ENCODE measurements at places on chromosomes 2 and 18.
A peak's percentile ranks its signal among the peaks of the same experiment; 100 is the strongest.

DNA sequence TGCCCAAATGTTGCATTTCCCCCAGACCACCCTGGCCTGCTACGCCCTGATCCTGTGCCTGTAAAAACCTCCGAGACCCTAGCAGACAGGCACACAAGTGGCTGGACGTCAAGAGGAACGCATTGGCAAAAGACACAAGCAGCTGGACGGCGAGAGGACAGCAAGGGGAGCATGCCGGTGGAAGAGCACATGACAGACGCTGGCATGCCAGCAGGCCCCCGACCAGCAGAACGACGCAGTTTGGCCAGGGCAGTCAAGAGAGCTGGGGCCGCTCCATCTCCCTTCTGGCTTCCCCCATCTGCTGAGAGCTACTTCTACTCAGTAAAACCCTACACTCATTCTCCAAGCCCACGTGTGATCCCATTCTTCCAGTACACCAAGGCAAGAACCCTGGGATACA lies 42.1 kb downstream of the SAP130 start:
- no peak for DNase-seq

DNA sequence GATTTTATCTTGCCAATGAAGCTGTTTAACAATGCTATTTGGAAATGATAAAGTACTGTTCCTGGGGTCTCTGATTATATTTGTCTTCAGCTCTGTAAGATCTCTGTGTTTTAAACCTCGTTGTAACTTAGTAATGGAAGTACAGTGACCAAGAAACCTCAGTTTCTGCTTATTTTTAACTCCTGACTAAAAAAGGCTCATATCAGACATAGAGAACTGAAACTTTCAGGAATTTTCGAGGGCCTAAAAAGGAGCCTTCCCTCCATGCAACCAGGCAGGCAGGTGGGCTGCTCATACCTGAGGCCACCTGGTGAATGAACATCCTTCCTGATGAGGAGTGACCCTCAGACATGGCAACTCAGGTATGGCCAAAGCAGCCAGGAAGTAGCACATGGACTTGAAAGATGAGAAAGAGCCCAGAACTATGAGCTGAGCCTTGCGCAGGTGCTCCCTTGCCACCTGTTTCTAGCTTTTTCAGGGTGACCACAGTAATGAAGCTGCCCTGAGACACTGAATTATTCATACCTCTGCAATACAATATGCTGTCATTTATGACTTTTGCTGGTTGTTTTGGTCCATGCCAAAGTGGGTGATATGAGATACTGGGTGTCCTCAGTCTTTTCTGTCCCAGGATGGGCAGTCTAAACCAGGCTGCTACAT lies 23.9 kb downstream of the MYO3B start:
- DNase-seq, result no peak

DNA sequence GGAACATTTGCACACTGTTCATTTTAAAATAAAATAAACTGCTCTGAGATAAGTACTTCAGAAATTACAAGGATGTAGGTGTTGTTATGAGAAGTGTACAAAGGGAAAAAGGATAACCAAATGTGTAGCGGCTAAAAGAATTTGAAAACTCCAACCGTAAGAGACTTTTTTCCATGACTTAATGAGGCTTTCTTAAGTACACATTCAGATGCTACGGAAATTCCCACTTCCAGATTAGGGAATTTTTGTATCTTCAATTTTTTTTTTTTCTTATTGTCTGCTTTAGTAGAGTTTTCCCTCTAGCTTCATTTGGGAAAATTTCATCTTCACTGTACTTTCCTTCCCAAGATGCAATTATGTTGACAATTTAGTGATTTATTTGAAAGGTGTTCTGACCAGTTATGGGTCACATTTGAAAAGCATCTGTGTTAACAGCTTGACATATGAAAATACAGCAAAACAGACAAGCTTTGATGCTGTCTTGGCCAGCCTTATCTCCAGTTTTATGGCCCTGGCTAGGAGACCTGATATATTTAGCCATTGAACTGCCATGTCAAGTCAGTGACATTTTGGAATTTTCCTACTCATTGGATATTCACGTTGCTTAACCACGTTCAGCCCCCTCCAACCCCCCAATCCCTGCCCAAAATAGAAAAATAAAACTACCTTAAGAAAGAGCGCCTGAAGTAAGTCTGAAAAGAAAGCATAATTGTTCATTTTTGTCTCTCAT lies 105.6 kb downstream of the FEZ2 start:
- DNase-seq, result no peak

- DNase-seq, result no peak
Observed at GRCh38 chr2:143528021-143528420, 398.8 kb downstream of the ARHGAP15 start.

GRCh38 chr18:5295231-5295920 lies at the start of gene ZBTB14:
Gene ZBTB14, minus strand, starts transcription at chr18:5295726. Its CDS starts 2,480 bp downstream, at chr18:5293246.
- DNase-seq, result peak; percentile 91

- DNase-seq, result no peak
Observed at GRCh38 chr18:25067275-25068025, 284.5 kb downstream of the ZNF521 start.

All from H7 (cell line).